Cortex of kidney (tissue), 1 donor: ENCODE measurements at places on chromosomes 3 and 15.

DNA sequence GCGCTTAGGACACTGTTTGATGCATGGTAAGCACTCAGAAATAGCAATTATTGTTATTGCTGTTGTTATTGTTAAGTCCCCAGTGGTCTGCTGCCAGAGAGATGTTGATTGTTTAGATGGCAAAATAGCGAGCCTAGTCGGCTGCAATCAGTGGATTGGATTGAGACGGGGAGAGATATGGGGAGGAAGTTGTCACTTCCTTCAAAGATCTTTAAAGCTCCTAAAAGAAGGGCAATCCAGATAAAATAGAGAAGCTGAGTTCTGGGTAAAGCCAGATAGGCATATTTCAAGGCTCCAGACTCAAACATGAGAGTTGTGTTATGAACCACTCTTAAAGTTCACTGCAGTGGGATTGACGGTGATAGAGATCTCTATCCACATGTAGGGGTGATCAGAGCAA is 64.5 kb downstream of the RYR3 start:
- no peak for DNase-seq

GRCh38 chr3:195458316-195458717 is 15.5 kb upstream of the ACAP2 start:
- DNase-seq: no peak

DNA sequence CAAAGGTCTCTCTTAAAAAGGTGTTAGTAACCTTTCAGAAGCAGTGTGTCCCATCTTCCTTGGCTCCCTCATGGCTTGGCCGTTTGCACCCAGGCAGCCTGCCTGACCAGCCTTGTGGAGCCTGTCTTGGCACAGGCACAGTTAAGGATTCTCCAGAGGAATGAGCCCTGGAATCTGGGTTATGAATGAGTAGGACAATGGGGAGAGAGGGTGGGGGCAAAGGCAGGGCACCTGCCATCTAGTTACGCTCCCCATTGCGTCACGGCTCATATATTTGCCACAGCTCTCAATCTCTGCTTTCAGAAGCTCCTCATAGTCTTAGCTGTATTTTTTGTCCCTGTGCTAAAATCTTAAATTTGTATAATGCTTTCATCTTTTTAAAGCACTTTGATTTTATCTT is 50.6 kb downstream of the WDR76 start:
- DNase-seq: no peak

DNA sequence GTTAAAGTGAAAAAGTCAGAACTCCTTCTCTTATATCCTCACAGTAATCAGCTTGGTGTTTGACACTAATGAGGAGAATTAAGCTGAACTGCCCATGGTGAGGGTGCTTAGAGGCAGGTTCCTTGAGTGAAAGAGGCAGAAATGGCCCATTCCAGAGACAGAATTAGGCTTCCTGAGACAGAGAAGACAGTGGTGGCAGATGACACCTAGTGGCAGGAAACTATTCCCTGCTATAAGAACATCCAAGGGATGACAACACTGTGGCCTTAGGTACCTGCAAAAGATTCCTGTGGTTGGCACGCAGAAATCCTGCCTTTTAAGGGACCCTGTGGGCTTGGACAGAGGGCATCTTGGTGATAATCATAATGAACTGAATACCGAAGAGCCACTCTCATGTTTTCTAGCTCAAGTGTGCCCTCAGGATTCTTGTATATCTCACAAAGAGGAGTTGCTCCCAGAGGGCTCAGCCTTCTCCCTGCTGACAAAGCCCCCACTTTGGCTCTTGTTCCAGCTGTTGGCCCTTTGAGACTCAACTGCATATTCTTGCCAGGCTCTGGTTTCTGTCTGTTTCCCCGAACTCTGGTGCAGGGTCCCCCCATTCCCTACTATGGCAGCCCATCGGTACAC is 56.0 kb downstream of the KBTBD12 start:
- no peak for DNase-seq

DNA sequence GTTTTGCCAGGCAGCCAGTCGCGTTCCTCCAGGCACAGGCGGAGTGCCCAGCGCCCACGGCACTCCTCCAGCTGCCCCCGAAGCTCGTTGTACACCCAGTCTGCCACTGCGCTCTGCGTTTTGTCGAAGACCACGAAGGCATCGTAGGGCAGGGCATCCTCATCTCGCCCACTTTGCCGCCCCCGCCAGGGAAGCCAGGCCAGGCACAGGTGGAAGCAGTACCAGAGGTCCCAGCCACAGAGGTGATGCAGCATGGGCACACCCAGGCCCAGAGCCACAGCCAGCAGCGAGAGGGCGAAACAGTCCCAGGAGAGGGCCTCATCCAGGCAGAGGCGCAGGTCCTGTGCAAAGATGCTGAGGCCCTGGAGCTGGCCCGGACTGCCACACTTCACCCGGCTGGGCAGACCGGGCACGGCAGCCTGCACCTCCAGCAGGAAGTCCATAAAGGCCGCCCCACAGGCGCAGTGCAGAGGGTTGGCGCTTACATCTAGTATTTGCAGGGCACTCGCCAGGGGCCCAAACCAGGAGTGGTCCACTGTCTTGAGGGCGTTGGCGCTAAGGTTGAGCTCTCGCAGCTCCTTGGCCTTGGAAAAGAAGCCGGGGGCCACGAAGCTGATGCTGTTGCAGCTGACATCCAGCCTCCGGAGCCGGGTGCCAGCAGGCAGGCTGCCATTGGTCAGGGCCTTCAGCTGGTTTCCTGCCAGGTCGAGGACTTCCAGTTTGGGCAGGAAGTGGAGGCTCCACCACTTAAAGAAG is 3.7 kb downstream of the TLR9 start:
- DNase-seq: no peak

GRCh38 chr3:159528251-159528895 is 460.3 kb upstream of the IL12A start:
- no peak for DNase-seq

DNA sequence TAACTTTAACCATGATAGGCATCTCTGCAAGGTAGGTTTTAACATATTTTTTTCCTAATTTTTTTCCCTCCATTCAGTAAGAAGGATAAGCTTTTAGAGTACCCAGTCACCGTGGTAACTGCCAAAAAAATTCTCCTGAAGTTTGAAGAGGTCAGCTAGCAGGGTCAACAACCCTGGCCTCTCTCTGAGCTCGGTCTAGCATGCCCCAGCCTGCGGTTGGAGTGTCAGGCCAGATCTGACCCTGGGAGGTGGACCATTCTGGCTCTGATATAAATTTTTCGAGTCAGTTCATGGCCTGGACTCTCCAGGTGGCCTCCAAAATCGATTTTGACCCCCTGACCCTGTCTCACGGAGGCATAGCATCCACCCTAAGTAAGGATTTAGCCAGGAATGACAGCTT is 29.7 kb downstream of the SOX2 start:
- DNase-seq: no peak

- no peak for DNase-seq
Measured at GRCh38 chr15:89809093-89809786, 5.4 kb downstream of the ANPEP start.

- no peak for DNase-seq
Measured at GRCh38 chr3:40848421-40848820, 323.7 kb downstream of the ZNF621 start.

- no peak for DNase-seq
Measured at GRCh38 chr3:102361101-102361500, 73.7 kb upstream of the ZPLD1 start.

DNA sequence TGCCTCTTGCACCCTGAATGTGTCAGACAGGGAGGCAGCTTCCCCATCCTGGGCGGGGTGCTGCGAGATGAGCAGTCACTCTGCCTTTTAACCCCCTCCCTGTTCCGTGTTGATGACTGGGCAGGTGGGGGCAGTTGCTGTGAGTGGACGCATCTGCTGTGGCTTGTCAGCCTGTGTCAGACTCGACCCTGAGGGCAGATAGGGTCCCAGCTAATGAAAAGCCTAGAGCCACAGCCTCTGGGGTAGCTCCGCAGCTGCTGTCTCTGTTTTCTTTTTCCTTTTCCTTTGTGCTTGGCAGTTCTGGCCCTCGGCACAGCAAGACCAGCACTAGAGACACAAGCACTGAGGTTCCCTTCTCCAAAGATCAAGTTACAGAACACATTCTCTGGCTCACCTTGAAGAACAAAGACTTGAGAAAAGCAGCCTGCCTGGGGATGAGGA is 43.0 kb upstream of the GLCE start:
- no peak for DNase-seq

- no peak for DNase-seq
Measured at GRCh38 chr3:186258968-186259367, 103.1 kb downstream of the DGKG start.

GRCh38 chr3:50563867-50564266 is 3.7 kb downstream of the C3orf18 start:
- no peak for DNase-seq

- no peak for DNase-seq
Measured at GRCh38 chr3:34758630-34759261, 880.6 kb upstream of the ARPP21 start.

GRCh38 chr3:161406594-161407555 is 35.6 kb upstream of the SPTSSB start:
- no peak for DNase-seq

DNA sequence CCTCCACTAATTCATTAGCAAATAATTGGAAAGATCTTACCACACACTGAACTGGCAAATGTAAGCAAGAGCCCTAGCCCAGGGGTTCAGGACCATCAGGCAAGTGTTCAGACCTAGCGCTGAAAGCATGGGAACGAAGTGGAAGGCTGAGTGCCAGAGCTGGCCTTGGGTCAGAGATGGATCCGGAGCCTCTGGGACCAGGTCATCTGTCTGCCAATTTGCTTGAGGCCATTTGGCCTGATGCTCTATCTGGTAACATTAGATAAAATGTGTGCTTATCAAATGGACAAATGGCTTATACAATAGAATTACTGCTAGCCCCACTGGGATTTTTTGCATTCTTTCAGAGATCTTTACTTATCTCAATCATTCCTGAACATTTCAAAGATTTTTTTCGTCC is 1.4 kb upstream of the TMC3 start:
- DNase-seq: no peak

- DNase-seq: no peak
Measured at GRCh38 chr3:9951126-9951525, 1.1 kb downstream of the PRRT3 start.

GRCh38 chr3:123310741-123311140 is 109.0 kb downstream of the SEC22A start:
- no peak for DNase-seq

DNA sequence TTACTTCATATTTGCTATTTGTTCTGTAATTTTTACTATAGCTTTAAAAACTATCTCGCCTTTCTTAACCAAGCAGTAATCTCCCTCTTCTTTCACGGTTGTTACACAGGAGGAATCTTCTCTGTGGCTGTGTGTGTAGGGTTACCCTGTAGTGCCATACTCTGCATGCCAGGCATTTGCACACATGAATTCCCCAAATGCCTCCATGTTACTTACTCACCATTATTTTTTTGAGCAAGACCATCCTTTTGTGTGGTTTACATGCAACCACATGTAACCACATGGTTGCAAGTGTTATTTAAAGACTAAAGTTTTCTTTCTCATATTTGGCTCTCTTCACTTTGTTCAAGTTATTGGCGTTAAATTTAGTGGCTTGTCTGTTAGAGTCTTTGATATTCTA is 45.5 kb downstream of the HPS3 start:
- no peak for DNase-seq

DNA sequence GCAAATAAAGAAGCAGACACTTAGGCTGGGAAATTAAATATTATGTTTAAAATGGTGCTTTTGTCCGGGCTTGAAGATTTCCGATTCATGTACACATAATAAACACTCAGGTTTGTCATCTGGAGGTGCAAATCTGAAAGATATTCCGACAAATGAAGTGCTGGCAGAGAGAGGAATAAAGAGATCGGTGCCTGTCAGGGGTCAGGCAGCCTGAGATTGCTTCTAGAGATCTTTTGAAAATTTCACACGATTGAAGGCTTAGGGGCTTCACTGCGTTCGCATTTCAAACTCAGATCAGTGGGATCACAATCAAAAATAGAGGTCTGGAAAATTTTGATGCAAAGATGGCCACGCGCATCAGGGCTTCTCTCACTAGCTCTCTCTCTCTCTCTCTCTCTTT is 33.2 kb downstream of the NR2F2 start:
- DNase-seq: no peak

DNA sequence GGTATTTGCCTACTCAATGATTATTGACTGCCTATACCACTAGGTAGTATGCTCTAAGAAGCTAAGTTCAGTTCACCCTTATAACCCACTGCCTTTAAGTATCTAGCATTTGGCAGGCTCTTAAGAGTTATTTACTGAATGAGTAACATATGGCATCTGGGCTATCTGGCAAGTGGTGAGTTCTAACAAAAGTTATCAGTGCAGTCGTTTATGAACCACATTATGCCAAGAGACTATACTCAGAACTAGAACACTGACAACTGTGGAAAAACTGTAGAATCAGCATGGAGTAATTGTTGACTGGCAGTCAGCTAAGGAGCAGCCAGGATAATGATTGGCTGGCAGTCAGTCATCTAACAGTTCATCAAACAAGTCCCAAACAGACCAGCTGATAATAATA is 25.8 kb downstream of the RAF1 start:
- DNase-seq: no peak

- DNase-seq: no peak
Measured at GRCh38 chr3:170350515-170351413, 6.8 kb upstream of the SKIL start.

DNA sequence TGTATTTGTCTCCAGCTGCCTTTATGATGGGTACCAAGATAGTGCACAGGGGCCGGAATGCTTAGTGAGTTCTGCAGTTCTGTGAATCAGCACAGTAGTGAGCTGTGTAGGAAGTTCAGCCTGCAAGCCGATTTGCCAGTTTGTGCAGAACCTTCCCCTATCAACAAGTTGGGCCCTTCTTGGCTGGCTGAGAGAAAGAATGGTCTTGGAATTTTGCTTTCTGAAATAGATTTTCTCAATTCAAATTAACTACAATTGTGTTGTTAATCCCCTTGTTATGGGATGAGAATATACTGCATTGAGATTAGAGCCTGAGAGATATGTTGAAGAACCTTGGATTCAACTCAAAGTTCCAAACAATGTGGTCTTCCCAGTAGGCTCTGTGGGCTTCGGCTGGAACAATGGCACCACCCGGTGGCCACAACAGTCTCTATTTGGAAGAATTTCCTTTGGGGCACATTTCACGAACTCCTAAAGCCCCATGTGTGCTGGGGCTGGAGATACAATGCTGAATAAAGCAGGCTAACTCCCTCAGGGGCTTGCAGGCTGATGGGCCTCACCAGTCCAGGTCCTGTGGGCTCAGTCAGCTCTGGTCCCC is 59.1 kb downstream of the TRIM42 start:
- no peak for DNase-seq

DNA sequence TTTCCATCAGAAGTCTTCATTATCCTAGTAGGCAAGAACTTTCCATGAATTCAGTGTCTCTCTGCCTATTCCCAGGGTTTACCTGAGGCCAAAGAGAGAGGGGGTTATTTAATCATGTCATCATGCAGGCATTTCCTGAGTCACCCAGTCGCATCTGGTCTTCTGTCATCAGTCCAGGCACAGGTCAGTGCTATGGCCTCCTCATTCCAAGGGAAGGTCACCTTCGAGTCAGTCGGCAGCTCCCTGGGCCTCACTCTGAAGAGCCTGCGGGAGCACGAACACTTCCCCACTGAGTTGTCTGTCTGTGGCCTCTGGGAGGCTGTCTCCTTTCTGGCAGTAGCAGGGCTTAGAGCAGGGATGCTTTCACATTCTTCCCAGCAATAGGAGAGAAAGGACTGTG is 26.2 kb upstream of the LRTM1 start:
- no peak for DNase-seq

- DNase-seq: no peak
Measured at GRCh38 chr3:114756506-114757279, 390.4 kb downstream of the ZBTB20 start.
